ENCODE measurements at places on chromosomes 13 and 19.
A peak's percentile ranks its signal among the peaks of the same experiment; 100 is the strongest.

GRCh38 chr13:21218351-21219035 lies 42.0 kb downstream of the MRPL57 start:
- no peak for DNase-seq

DNA sequence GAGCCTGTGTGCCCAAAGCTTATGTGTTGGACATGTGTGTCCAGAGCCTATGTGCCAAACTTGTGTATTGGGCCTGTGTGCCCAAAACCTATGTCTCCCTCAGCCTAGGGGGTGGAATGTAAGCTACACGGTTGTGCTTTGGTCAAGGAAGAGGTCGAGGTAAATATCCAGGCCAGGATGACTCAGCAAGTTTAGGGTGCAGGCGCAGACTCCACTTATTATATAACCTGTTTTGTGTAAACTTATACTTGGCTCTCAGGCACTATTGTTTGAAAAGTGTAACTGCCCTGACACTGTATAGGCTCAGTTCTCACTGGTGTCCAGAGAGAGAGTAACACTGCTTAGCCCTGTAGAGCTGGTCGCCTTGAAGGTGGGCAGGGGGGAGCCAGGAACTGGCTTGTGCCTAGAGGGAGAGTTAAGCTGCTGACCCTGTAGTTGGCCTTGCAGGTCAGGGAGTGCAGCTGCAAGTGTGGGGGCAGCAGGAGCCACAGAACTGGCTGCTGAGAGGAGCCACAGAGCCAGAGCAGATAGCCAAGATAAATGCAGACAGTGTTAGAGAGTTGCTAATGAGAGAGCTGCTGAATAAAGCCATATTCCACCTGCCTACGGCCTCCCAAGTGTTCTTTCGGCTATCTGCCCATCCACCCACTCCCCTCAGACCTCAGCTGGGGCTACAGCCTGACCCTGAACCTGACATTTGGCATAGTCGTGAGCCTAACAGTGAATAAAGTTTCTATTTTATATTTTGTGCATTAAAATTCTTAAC lies 517.2 kb upstream of the SLITRK1 start:
- no peak for DNase-seq

GRCh38 chr19:3660493-3661219 lies 34.1 kb upstream of the CACTIN start:
- DNase-seq, result no peak

DNA sequence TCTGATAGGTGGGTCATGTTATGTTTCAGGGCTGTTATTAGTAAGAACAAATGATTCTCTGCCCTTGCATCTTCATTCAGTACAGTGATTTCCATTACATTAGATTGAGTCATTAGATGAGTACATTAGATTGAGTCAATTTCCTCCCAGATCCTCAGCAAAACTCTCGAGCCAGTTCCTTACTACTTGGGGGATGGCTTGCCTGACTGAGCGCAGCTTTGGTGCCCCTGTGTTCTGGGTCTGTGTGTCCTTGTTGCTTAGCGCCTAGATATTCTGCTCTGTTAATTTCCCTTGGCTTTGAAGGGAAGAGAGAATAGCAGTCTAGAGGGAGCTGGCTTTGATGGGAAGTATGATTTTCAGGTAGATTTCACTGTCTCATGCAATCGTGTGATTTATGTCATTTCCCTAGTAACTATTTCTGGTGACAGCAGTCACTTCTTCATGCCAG lies 19.1 kb upstream of the SCEL start:
- no peak for DNase-seq

DNA sequence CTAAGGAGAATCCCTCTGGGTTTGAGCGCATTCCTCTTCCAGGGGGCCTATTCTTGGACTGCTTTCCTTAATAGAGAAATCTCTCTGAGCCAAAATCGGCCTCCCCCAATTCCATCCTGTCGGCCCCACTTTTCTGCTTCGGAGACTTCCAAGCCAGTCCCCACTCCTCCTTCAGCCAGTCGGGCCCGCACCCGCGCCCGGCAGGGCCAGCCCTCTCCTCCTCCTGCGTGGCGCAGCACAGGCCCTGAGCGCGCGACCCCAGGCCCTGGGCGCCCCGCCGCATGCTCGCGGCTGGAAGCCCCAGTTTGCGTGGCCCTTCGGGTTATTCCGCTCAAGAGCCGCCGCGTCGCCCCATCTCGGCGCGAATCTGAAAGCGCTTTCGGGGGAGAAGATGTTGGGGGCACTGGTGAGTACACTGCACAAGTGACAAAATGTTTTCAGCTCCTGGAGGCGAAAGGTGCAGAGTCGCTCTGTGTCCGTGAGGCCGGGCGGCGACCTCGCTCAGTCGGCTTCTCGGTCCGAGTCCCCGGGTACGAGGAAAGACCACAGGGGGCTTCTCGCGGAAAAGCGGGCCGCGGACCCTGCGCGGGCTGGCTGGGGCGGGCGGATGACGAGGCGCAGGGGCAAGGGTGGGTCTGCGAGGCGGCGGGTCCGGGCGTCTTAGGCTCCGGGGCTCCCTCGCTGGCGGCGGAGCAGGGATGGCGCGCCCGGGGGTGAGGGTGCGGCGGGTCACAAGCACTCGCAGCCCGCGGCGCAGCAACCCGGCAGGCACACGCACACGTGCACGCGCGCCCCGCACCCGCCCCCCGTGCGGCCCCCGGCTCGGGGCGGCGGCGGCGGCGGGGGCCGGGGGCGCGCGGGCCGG lies at the start of gene IL17D:
Gene IL17D, plus strand, starts transcription at position 785 of the 865 bp plus-strand sequence. CDS start 303 bp downstream, outside the sequence.
- DNase-seq, result peak; percentile 56

DNA sequence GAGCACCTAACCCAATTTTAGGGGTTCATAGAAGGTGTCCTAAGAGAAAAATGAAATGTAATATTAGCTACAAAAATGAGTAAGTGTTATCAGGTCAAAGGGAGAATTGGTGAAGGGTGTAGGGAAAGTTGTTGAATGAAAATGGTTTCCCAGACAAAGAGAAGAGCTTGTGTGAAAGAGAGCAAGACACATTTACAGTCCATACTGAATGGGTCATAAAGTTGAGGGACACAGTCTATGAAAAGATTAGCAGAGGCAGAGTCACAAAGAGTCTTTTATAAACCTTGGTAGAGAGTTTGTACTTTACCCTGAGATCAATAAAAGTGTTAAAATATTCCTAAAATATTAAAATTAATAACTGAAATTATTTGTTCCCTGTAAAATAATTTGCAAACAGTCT lies 759.4 kb downstream of the DIAPH3 start:
- no peak for DNase-seq

DNA sequence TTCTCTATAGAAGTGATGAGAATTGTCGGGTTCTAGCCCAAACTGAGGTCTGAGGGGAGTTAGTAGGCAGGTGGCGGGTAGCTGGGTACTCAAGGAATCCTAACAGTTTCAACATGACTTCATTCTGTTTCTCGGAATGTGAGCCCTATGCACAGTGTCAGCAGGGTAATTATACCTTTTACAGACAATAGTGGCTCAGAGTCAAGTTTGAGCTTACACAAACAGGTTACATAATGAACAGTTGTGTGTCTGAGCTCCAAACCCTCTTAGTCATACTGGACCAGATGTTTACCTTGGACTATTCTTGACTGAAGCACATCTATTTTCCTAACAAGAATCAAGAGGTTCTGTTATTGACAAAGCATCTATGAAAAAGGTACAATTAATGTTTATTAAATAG lies 1066.7 kb upstream of the PCDH20 start:
- no peak for DNase-seq

DNA sequence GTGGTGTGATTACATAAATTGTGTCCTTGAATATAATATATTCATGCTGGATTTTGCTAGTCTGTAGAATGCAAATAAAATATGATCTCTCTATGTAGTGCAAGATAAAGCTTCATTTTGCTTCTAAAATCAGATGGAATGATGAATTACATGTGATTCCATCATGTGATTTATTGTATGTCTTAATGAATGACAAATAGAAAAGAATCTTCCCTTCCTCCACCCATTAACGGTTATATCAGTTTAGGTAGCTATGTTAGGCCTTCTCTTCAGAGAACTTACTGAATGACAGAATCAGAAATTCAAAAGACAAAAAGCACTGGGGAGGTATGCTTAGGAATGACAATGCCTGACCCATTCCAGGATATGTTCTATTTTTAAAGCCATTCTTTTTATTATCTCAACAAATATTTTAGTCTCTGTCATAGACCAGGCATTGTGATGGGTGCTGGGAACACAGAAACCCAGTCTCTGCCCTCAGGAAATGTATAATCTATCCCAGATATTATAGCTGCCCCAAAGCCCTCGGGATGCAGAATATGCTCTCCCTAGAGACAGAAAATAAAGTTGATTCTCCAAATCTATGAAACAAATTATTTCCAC lies 90.6 kb downstream of the TEX26 start:
- no peak for DNase-seq

GRCh38 chr13:56864451-56864850 lies 276.3 kb upstream of the PRR20A start:
- no peak for DNase-seq

GRCh38 chr13:66459634-66460033 lies 770.5 kb downstream of the PCDH9 start:
- no peak for DNase-seq

DNA sequence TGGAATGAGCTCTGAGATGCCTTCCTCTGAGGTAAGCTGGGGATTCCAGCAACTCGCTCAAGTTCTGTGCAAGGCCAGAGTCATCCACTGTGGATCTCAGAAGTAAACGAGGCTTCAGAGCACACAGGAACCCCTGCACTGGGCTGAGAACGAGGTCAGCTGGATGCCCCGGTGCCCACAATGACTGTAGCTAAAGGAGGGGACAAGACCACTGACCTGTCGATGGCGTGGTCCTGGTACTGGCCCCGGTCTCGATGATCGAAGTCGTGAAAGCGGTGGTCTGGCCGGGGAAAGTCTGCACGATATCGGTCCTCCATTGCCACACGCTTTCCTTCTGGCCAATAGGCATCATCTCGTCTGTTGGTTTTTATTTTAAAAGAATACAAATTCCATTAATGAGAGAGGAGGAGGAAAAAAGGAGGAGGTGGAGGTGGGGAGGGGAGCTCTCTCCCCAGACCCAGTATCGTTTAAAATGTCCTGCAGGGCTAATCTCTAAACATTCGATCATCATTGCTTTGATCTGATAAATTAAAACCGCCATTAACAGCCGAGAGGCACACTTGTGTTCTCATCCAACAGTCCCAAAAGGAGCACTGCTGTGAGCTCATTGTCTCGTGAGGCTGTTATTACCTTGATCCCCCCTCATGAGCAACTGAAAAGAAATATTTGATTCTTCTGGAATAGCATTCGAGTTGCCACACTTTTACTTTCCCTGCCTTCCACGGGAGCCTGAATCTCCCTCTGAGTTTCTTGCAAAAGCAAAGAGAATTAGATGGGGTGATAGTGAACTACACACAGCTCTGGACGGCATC lies 25.0 kb upstream of the TINCR start:
- no peak for DNase-seq

DNA sequence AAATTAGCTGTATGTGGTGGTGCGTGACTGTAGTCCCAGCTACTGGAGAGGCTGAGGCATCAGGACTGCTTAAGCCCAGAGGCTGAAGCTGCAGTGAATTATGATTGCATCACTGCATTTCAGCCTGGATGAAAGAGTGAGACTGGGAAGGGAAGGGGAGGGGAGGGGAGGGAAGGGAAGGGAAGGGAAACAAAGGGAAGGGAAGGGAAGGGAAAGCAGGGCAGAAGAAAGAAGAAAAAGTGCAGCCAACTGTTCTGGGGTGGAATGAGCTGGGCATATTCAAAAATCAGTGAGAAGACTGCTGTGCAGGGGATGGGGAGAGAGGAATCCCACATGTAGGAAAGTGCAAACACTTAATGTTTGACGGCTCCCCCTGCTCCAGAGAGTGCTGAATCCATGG lies 905.5 kb downstream of the UQCRFS1 start:
- no peak for DNase-seq

- peak; percentile 22 for DNase-seq
Measured at GRCh38 chr19:18919900-18920214, 342 bp downstream of the DDX49 start.

GRCh38 chr13:109436055-109436622 lies 350.2 kb downstream of the IRS2 start:
- no peak for DNase-seq

DNA sequence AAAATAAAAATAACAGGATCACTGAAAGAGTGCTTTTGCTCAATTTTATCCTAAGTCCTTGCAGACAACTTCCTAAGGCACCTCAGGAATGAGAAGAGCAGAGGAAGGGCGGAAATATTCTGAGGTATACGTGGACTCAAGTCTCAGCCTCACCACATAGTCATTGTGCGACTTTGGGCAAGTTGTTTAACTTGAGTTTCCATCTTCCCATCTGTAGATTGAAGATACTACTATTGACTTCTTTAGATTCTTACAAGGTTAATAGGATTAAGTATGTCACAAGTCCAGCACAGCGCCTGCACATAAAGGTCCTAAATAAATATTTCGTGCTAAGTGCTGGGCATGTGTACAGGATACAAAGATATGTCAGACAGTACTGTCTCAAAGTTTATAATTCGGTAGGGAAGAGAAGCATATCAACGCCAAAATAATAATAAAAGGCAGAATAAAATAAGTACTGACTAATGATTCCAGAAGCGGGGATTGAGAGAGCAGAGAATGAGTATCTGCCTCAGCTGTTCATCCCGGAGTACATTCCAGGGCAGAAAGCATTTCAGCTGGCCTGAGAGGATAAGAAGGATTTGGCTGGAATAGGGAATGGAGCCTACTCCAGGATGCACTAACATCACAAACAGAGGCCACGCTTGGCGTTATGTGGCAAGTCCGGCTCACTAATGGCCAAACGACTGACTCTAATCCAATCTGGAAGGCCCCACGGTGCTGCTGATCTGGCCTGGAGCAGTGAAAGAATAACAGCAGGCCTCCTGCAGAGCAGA lies 139.7 kb downstream of the FLT1 start:
- peak; percentile 35 for DNase-seq

DNA sequence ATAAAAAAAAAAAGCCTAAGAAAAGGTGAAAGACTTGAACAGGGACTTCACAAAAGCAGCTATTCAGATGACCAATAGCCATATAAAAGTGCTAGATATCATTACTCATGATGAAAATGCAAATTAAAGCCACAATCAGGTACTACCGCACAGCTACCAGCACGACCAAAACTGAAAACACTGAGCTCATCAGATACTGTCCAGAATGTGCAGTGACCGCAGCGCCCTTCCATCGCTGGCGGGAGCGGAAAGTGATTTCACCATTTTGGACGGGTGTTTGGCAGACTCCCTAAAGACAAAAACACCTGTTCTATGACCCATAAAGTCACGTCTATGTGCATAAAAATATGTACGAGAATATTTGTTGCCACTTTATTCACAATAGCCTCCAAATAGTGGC lies 60.7 kb downstream of the SLC6A16 start:
- DNase-seq, result no peak

DNA sequence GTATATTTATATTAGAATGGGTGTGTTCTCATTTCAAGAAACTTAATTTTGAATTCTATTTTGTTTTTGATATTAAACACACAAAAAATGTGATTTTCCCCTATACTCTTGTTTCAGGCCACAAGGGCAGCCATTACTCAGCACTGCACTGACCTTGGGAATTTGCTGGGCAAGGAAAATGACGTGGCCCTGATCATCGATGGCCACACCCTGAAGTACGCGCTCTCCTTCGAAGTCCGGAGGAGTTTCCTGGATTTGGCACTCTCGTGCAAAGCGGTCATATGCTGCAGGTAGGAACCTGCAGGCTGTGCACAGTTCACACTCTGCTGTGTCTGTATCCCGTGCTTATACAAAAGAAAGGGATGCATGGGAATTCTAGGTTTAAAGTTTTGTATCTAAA lies 327.3 kb downstream of the ATP8A2 start:
- no peak for DNase-seq

GRCh38 chr19:3570606-3571011 lies 2.1 kb upstream of the HMG20B start:
- no peak for DNase-seq

- DNase-seq, result no peak
Measured at GRCh38 chr13:84653915-84654534, 771.8 kb upstream of the SLITRK1 start.
